ENCODE measurements at places on chromosomes 11 and 22.
A peak's percentile ranks its signal among the peaks of the same experiment; 100 is the strongest.

DNA sequence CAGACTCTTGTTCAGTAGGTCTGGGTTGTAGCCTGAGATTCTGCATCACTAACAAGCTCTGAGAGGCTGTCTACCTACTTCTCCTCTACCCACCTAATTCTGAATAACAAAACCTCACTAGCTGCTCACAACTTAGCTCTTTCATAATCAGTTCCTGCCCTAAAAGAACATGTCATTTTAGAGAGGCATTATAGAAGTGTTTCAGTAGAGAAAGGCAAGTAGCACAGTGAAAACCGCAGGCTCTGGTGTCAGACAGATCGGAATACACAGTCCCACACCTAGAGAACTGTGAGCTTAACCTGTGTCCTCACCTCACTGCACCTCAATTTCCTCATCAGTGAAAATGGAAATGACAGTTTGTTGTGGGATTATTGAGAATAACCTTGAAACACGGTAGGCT is 1337.6 kb upstream of the TENM4 start:
- DNase-seq: no peak

DNA sequence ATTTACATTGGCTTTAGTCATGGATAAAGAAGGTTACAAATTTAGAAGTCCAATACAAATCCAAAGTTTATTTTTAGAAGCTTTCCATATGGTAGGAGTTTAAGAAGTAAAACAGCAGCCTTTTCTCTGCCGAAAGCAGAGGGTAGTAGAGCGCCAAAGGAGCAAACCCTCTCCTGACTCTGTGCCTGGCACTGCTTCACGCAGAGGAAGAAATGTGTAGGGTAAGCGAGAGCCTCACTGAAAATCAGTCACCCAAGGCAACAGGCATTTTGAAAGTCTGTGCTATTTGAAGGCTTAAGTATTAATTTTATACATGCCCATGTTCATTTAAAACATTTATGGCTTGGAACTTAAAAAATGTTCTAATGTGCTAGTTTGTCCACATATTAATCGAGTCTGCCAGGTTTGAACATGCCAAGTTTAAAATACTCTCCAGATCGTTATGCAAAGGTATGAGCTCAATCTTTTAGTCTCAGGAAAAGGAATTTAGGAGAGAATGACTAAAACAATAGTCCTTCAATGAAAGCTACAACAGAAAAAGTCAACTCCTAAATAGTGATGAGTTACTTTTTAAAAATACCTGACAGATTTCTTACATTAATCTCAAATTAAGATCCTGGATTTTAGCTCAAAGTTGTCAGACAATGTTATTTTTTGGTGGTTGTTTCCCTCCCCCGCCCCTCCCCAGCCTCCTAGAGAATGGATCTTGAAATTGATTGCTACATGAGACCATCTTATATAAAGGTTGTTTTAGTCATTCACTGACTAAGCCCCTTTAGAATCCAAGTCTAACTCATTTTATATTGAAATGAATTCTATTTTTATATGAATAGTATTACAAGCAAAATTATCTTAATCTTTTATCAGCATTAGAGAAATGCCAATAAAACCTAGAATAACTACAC is 38.7 kb downstream of the MRTFA start:
- DNase-seq: no peak

- no peak for DNase-seq
Measured at GRCh38 chr11:76194872-76195668, 11.2 kb downstream of the WNT11 start.

- DNase-seq: no peak
Measured at GRCh38 chr11:57397394-57397990, 7.0 kb upstream of the PRG2 start.

DNA sequence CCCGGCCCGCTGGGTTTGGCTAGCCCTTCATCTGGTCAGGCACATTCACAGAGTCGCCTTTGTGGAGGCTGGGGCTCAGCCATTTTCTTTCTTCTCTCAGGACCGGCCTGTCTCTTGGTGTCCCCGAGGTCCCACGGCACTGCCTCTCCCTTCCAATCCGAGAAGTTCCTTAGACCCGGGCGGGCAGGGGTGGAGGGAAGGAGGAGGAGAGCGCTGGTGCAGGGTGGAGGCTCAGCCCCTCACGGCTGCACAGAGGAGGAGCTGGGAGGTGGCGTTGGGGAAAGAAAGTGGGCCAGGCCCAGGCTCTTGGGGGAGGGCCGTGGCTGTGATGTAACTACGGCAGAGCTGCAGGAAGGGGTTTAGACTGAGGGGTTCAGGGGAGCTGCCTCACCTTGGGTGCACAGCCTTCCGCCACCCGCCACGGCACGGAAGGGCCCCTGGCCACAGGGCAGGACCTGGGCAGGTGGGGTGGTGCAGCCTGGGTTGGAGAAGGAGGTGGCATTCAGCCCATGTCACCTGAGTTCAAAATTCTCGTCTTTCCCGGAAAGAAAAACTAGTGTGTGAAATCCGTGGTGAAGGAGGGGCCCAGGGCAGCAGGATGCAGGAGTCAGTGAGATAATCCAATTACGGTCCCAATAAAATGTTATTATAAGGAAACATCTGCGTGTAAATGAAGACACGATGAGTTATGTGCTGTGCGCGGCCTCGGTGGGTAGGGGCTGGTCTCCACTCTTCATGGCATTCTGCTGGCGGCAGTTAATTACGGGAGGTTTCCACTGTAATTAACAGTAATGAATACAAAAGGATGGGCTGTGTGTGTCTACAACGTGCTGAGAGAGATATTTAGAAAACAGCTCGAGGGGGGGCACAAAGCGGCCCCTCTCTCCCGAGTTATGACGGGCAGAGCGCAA is 1.7 kb downstream of the BRSK2 start:
- DNase-seq: no peak

- no peak for DNase-seq
Measured at GRCh38 chr11:4581443-4581842, at the start of gene OR52I2. OR52I2 (plus strand) TSS chr11:4581743.

DNA sequence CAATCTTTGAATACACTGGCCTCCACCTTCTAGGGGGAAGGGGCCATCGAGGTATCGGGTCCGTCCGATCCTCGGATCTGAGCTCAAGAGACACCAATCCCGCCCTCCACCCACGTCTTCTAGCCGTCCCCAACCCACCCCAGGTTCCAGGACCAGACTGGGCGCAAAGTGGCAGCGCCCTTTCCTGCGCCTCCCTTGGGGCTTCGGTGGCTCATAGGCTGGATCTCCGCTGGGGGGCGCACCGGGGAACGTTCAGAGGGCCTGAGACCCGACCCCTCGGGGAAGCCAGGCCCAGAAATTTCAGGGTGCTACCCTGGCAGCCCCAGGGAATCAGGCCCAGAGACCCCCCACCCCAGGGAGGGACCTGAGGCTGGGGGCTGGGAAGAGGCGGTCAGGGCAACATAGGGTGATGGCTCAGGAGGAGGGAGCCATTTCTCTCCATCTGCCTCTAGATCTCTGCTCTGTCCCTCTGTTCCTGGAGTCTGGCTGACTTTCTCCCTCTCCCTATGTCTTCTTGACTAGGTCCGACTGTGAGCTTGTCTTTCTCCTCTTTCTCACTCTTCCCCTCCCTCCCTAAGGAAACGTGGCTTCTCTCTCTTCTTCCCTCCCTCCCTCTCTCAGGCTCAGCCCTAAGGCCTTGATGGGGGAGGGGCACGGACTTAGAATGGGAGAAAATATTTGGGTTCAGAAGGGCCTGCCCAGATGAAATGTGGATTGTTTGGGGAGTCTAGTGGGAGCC is 1.1 kb downstream of the CREB3L1 start:
- DNase-seq: peak; percentile 48

DNA sequence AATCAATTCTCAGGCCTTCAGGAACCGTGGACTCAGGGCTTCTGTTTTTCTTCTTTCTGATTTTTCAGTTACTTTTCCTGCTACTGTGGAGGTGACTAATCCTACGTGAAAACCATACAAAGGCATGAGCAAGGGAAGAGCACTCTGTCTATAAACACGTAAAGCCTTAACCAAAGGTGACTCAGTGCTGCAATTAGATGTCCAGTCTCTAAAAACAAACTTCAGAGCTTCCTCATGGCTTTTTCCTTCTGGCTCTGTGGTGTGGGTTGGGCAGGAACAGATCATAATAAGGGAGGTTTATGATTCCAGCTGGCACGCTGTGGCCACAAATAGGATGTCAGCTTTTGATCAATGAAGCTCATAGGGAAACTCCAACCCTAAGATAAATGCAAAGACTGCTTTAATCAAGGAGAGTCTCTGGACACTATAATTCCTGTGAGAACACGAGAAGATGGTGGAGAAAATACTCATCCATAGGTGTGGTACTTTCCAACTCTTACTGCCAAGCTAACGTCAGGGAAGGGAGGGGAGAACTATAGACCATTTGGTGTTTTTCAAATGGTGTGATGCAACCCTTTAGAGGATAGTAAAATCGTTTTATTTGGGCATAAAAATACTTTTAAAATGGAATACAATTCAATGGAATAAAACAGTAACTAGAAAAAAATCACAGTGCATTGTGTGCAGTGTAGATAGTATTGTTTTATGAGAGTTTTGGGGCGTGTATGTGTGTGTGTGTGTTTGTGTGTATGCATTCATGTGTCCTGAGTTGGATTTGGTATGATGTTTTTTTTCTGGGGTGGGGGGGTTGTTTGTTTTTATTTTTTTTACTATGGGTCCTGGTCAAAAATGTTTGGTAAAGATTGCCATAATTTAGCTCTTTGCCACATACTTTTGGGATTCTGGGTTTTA is at the start of gene NXPE2:
NXPE2 (plus strand) TSS at position 403 of the 912 bp plus-strand sequence; CDS start at position 452, 49 bp downstream.
- no peak for DNase-seq

Data from activated CD4-positive, alpha-beta T cell treated with anti-CD3 and anti-CD28 coated beads, Interleukin-2, amount 50 U/mL, for 48 hours (primary cell).